Natural killer cell treated with Interleukin-12 subunit alpha and Interleukin-12 subunit beta and Interleukin-15 and Interleukin-18, amount 100 ng/mL, for 72 hours (primary cell): ENCODE measurements at places on chromosomes 5 and 9. TPM values are rescaled to one million over a fixed set of nuclear protein-coding genes. Genes with fewer than 3 reads are reported as not detected.

GRCh38 chr9:116940614-116941215, 253.6 kb downstream of the TRIM32 start:
- DNase-seq, result no peak

Gene CTXN3
- not detected for total RNA-seq

GRCh38 chr9:131995382-131995781, 84.3 kb downstream of the MED27 start:
- no peak for DNase-seq

Gene IL31RA
- total RNA-seq, result 3.0 TPM

Gene GHR
- total RNA-seq, result not detected

GRCh38 chr5:122195802-122196394, 66.6 kb downstream of the ZNF474 start:
- DNase-seq, result no peak

Gene HMMR
- 44.3 TPM for total RNA-seq

DNA sequence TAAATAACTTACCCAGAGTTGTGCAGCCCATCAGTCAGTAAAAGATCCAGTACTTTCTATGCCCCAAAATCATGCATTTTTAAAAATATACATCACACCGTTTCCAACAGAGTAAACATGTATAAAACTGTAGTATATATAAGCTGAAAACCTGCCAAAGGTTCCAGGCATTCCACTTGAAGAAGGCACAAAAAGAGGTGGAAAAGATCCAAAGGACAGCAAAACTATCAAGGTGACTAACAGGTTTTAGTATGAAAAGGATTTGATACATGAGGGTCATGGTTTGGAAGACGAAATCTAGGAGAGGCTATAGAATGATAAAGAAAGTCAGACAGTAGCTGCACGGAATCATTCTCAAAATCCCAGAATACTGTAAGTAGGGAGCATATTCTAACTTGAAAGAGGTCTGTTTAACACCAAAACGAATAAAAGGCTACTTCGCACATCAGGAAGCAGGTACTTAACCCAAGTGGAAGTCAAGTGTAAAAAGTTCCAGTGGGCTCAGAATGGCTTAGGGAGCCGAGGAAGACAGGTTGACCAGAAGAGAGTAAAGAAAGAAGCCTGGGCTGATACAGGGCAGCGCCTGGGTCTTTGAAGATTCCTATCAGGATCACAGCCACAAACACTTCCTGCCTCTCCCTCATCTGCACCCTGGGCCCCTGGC, 207.2 kb downstream of the ADAMTS12 start:
- DNase-seq, result no peak

GRCh38 chr5:147756566-147756965, 26.0 kb downstream of the JAKMIP2 start:
- DNase-seq, result no peak

DNA sequence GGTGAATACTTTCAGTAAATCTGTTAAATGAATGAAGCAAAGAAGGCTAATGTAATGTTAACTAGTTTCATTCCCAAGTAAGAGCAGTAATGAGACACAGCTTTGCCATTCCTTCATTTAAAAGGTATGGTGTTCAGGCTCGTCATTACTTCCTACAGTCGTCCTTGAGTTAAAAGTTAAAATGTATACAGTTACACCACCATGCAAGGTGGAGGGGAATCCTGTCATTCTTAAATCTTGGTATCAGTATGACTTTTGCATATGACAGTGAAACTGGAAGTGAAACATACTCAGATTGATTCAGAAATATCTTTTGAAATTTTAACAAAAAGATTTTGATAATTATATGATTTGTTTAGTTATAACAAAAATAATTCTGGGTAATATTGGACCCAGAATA, 25.9 kb downstream of the MTRR start:
- no peak for DNase-seq

Gene PTGR1
- total RNA-seq, result not detected

DNA sequence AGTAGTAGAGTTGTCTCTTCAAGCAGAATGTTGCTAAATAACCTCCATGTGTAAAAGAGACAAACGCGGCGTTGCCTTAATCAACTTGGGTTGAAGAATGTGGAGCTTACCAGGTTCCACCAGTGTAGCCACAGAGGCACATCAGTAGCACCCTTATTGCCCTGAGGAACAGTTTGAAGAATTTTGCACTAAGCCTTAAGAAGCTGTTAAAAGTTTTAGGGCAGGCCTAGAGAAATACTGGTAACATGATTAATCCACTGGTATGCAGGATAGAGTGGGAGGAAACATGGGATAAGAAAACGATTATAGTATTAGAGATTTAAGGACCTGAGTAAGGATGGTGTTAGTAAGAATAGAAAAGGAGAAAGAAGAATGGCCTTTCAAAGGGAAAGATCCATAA, 100.6 kb downstream of the ZCCHC7 start:
- DNase-seq, result no peak

Gene MYORG
- 4.6 TPM for total RNA-seq

- DNase-seq, result no peak
Measured at GRCh38 chr5:88696466-88696865, 186.5 kb downstream of the MEF2C start.

Gene NUTM2G
- not detected for total RNA-seq

GRCh38 chr5:75460942-75461610, 50.4 kb downstream of the CERT1 start:
- DNase-seq, result no peak

DNA sequence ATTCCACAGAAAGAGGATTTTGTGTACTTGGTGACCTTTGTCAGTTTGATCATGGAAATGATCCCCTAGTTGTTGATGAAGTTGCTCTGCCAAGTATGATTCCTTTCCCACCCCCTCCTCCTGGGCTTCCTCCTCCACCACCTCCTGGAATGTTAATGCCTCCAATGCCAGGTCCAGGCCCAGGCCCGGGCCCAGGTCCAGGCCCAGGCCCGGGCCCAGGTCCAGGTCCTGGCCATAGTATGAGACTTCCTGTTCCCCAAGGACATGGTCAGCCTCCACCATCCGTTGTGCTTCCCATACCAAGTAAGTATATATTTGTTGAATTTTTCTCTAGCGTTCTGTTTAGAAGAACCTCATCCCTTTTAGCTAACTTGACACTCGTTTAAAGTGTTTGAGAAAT, 30.0 kb downstream of the RBM27 start:
- no peak for DNase-seq

DNA sequence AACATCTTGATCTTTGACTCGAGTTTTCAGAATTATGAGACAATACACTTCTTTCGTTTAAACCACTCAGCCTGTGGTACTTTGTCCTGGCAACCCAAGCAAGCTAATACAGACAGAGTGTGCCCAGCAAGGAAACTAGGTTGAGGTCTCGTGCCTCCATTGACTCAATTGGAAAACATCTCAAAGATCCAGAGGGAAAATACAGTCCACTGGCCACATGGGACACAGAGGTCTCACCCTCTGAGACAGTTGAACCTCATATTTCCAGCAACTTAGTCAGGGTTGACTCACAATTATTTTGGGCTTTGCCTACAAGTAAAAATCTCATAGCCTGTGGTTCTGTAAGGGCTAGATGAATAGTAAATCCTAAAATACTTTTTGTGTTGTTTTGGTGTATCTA, 631.5 kb downstream of the MTRR start:
- no peak for DNase-seq

DNA sequence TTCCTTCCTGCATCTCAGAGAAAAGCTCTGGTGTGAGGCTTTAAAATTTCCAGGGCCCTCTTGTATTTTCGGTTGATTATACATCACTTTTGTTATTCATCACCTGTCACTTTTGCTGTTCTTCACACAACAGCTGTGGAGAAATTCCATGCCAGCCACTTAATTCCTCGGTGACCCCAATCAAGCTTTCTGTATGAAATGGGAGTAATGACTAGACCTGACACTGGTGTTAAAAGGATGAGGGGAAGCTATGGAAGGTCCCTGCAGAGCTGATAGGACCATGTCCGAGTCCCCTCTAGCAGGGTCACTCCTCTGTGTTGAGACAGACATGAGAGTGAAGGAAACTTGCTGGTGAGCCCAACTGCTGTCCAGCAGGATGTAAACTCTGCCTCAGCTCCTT, 59.7 kb downstream of the GPR21 start:
- no peak for DNase-seq
